Cerebellar cortex (tissue), 1 donor: ENCODE measurements at places on chromosomes 7 and 10.

DNA sequence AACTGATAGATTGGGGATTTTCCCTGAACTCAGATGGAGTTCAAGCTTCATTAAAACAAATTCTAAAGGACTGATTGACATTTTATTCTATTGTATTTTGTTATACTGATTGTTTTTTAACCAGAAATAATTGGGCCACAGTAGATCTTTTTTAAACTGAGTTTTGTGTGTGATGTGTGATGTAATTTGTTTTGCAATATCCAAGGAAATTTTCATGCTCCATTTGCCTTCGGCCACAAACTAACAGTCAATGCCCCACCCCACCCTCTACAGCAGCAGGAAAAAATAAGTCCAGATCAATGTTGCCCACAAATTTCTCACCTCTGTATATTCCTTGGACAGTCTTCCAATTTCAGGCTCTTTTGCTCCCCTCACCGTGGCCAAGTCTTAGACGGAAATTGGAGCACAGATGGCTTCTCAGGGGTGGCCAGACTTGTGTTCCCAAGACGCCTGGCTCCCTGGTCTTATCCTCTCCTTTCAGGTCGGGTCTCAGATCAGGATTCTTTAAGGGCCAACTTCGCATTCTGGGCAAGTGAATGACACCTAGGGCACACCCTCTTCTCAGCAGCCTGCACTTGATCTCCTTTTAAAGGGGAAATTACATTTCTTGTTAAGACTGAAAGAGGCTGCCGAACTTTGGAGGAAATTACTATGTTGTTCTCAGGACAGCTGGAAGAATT is at the start of gene SVOPL:
Gene SVOPL, minus strand, starts transcription at position 506 of the 680 bp plus-strand sequence. CDS start 22,317 bp downstream, outside the sequence.
- no peak for DNase-seq

- no peak for DNase-seq
Measured at GRCh38 chr7:155426543-155427410, 31.2 kb upstream of the EN2 start.

- DNase-seq = peak; percentile 76
Measured at GRCh38 chr7:121081327-121081936, 92.9 kb downstream of the CPED1 start.

DNA sequence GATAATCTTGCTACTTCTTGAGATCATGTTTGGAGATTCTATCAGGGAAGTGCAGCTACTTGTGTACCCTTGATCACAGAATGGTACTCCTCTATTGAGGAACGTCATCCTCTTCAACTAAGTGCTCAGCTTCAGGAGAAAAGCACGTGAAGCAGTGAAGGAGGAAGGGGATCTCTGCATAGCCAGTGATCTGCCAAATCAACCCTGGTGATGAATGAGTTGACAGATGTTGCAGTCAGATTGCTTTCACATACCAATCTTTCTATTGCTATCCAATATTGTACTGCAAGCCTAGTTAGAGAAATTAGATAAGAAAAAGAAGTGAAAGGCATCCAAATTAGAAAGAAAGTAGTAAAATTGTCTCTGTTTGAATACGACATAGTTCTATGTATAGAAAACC is 309.4 kb downstream of the TWIST1 start:
- no peak for DNase-seq

GRCh38 chr7:20797462-20798080 is 10.9 kb upstream of the SP8 start:
- DNase-seq = no peak

DNA sequence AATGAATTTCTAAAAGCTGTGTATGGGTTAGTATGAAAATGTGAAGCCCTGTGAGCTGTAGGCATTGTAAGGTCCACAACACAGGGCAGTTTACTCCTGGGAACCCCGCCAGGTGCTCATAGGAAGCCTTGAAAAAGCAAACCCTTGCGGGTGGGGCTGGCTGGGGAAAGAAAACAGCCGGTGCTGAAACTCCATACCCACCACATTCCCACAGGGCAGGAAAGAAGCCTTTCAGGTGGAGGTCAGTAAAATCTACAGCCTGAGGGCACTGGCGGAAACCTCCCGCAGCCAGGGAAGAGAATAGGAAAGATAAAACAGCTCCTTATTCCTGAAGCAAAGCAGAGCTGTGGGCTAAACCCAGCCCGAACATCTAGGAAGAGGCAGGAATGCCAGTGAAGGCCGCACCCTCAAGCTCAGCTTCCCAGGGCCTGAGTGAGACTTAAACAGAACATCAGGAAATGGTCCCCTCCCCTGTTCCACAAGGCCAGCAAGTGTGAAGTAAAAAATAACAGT is 34.7 kb downstream of the PODXL start:
- no peak for DNase-seq
